Activated T-cell treated with anti-CD3 and anti-CD28 coated beads, Interleukin-2, amount 50 U/mL, for 4 hours (primary cell): ENCODE measurements at places on chromosomes 2 and 18.

- DNase-seq = no peak
Measured at GRCh38 chr2:217250013-217250524, 390.2 kb upstream of the TNP1 start.

GRCh38 chr18:35374708-35375107, 2.4 kb downstream of the ZNF396 start:
- DNase-seq = no peak

DNA sequence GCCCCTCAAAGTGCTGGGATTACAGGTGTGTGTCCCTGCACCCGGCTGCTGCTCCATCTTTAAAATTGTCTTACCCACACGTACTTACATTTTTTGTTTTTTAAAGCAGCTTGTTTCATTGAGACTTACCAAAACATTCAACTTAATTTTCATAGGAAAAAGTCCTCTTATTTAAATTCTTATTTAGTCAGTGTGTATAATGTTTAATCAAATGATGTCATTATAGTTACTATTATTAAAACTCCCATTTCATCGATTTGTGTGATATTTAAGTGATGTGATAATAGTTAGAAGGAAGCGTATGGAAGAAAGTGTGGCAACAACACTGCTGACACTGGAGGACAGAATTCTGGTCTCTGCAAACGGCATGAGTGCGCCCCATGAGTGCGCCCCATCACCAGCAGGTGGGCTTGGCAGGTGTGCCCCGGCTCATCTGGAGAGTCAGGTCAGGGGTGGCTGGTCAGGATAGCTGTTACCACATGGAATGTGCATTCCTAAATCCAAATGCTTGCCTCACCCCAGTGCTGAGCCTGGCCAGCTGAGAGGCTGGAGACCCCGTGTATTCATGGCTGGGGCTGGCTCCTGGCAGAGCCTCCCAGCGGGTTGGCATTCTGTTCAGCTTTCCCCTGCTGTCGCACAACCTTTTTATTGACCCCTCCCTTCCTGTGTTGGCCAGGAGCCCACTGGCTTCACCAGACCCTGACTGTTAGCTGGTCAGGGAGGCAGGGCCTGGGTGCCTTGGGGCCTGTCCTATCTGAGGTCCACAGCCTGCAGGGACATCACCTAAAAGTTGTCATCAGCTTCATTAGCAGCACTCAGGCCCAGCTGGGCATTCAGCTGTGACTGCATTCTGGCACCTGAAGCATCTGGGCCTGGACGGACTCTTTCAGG, 79.7 kb downstream of the AGAP1 start:
- no peak for DNase-seq

DNA sequence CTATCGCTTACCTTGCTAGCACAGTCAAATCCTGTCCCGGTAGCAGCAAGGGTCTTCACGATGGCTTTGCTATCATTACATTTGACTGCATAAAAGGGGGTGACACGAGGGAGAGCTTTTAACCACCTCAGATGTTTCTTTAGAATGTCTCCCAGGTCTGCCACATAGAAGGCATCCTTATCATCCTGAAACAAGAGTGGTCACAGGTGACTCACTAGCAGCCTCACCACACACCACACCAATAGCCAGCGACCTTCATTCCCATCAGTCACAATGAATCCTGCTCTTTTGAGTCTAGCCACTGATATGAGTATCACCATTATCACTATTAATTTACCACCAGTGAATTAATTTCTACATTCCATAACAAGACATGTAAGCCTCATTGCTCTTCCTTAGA, 3.7 kb downstream of the ODC1 start:
- no peak for DNase-seq

DNA sequence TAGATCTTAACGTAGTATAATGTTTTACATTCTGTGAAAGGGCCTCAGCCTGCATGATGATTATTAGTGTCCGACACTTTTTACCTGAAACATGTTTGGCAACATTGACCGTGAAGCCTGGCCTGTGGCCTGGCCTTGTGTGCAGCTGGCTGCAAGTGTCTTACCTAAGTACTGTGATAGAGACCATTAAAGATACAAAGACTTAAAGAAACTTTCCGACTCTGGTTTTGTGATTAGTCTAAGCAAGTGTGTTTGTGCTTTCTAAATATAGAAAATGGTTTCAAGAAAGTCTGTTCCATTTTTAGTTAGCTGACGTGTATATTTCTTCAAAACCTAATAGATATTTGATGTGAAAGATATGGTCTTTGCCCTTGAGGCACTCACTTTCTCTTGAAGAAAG, 601.8 kb downstream of the LRP1B start:
- DNase-seq = no peak

DNA sequence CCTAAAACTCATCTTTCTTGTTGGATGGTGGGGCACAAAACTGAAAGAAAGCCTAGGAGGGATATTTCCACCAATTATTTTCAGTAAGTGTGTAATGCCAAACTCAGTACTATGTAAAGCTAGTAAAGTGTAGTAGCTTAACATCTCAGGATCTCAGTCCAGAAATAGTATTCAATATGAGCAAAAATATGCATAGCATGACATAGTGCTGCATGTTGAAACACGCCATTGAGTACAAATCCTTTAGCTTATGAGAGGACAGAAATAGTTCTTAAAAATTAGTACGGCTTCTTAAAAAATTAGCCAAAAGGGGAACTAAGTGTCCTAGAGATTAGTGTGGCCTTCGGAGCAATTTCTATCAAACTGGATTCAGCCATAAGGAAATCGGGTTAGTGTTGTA, 21.7 kb upstream of the ATL2 start:
- no peak for DNase-seq

GRCh38 chr2:151657667-151658076, 76.6 kb downstream of the NEB start:
- no peak for DNase-seq

GRCh38 chr2:28232295-28232694, 160.4 kb upstream of the FOSL2 start:
- no peak for DNase-seq

- peak; percentile 35 for DNase-seq
Measured at GRCh38 chr2:64325852-64326577, 127.9 kb upstream of the LGALSL start.

DNA sequence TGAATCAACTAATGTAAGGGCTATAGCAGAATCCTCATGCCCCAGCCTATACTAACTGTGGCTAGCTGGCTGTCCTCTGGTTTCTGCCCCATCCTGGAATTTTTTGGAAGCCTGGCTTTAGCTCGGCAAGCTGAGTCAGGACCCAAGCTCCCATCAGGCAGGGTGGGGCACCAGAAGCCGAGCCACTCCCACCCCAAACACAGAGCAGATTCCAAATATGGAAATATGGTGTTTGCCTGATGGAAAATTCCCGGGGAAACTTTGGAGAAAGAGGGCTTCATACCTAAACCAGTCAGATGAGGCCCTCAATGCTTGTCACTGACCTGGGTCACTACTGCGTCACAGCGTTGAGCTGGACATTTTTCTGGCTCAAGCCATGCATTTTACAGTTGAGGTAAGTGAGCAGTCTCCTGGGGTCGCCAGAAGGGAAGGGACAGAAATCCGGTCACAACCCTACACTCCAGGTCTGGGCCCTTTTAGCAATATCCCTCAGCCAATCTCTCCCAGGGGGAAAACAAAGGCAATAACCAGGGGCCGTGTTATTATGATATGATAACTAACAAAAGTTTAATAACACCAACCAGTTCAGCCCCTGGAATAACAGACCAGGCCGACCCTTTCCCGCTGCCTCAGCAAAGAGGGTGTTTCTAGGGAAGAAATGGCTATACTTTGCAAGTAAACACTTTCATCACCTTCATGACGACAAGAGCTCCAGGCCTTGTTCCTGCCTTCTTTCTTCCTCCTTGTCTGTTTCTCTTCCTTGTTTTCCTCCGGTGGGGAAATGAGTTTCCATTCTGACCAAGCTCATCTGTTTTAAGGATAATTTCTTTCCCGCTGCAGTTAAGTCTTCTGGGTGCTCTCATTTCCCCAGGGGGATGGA, 37.7 kb downstream of the PSD4 start:
- DNase-seq = no peak

DNA sequence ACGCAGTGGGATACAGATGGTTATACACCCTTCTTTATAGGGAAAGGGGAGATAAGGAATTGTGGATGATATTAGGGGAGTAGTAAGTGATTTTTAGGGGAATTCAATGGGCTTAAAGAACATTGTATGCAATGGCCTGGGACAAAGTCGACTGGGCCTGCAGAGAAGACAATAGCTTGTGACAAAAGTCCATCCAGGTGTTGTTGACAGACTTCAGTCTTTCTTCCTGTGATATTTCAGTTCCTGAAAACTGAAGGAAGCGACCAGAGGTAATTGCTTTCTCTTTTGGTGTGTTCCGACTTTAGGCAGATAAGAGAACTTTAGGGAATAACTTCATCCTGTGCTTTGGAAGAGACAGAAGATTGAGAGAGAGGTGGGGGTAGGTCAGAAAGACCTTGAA, 83.1 kb upstream of the NEUROD1 start:
- no peak for DNase-seq

GRCh38 chr2:53021828-53022227, 745.8 kb upstream of the CHAC2 start:
- no peak for DNase-seq

DNA sequence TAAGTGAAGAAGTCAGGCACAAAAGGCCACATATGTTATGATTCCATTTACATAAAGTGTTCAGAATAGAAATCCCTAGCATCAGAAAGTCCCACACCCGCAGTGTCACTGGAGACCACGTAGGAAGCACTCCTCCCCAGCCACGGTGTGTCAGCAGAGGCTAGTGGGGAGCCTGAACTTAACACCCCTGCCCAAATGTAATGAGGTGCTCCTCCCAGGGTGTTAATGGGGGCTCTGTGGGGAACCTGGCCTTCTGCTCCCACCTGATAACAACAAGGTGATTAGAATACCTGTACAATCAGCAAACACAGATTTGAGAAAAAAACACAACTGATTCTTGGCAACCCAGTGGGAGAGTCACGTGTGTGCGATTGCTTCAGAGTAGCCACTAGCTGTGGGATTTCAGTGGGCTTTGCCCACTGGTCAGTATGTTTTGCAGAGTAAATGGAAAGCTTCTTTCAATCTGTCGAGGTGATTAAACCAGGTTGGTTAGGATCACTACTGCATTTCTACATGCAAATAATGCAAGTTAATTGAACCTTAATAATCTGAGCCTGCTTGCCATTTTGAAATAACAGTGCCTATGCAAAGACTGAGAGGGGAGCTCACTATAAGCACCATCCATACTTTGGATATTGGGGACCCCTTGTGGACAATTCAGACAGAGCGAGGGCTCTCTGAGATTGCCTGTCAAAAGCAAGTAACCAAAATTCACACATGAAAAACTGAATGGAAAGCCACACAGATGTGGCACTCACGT, 20.6 kb upstream of the ATRAID start:
- peak; percentile 14 for DNase-seq

- DNase-seq = no peak
Measured at GRCh38 chr2:78980152-78980465, 45.4 kb upstream of the REG3G start.

- DNase-seq = no peak
Measured at GRCh38 chr2:106284255-106284654, 90.2 kb upstream of the UXS1 start.

DNA sequence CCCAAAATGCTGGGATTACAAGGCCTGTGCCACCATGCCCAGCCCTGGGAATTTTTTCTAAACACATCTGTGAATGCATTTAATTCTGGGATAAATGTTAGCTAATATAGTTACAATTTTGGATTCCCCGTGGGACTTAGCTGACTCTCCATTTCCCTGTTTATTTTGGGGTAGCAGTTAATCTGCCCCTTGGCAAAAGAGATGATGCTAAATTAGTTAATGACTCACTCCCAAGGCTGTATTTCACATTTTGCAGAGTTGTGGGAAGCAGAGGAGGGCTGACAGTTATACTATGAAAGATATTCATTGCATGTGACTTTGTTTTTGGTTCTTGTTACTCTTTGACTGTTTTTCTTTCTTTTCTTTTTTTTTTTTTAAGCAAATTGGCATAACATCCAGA, 3.2 kb downstream of the MTHFD2 start:
- no peak for DNase-seq

GRCh38 chr18:80109676-80110078, 615 bp downstream of the ADNP2 start:
- no peak for DNase-seq

DNA sequence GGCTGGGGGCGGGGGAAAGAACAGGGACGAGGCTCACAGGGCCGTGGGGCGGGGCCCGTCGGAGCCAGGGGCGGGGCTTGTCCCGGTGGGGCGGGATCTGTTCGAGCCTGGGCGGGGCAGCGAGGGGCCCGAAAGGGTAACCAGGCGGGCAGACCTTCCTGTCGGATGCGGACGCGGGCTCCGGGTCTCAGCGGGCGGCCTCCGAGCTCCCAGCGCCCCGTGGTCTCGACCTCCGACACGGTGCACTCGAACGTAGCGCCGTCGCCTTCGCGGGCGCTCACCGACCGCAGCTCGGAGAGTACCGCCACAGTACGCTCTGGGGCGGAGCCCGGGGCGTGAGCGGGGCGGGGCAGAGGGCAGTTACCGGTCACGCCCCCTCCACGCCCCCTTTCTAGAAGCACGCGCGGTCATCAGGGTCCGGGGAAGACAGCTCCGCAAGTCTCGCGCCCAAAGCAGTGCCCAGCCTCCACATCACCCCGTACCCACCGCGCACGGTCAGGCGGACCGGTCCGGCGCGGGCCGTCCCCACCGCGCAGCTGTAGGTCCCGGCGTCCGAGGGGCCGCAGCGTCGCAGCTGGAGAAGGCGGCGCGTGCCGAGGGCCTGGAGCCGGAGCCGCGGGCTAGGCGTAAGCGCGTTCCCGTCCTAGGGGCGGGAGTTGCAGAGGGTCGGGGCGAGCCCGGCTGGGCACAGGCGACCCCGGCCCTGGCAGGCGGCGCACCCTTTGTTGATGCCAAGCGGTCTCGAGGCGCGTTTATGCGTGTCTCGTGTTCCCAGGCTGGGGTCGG, 8.7 kb downstream of the TMEM198 start:
- peak; percentile 72 for DNase-seq
